ENCODE measurements at places on chromosomes 7 and 10.
A peak's percentile ranks its signal among the peaks of the same experiment; 100 is the strongest.

- DNase-seq, result no peak
These were observed 11.5 kb upstream of the UNCX start for GRCh38 chr7:1220977-1221745.

GRCh38 chr7:157177333-157177982 lies 38.7 kb downstream of the UBE3C start:
- no peak for DNase-seq

GRCh38 chr7:12518920-12519681 lies 51.4 kb upstream of the SCIN start:
- DNase-seq, result no peak

DNA sequence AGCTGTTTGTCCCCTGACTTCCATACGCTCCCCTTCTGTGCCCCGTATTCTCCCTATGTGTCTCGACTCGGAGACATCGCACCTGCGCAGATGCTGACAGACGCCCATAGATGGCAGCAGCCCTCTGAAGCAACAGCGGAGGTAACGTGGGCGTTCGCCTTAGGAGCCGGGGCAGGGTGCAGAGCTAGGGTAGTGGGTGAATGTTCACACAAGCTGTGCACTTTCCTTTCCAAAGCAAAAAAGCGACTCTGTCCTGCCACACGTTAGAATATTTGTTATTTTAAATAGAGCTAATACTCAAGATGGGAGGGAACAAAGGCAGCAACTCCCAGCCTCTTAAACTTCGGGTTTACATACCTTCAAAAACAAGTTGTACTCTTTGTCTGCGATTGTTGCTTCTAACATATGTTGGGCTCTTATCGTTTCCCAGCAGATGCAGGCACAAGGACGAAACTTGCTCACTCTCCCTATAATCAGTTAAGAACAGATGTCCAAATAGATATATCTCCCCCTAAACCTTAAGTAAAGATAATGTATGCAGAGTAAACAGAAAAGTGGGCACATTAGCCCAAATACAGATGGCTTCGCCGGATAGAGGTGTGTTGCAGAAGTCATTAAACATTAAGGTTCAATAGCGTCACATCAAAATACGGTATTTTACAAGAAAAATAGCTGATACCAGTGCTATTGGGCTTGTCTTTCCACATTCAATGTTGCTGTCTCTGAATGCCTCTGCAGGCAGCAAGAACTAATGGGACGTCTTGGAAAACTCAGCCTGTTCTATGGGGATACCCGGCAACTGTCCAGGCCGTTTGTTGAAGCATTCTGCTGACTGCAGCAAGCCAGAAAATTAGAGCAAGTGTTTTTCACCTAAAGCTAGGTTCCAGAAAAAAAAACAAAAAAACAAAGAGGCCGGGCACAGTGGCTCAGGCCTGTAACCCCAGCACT lies 340.3 kb upstream of the PRKCQ start:
- DNase-seq, result no peak

- no peak for DNase-seq
These were observed 23.2 kb downstream of the UNCX start for GRCh38 chr7:1255817-1256340.

- peak; percentile 40 for DNase-seq
These were observed 152.0 kb downstream of the SVIL start for GRCh38 chr10:29482591-29483431.

- peak; percentile 32 for DNase-seq
These were observed 11.7 kb downstream of the NOBOX start for GRCh38 chr7:144391823-144392255.

DNA sequence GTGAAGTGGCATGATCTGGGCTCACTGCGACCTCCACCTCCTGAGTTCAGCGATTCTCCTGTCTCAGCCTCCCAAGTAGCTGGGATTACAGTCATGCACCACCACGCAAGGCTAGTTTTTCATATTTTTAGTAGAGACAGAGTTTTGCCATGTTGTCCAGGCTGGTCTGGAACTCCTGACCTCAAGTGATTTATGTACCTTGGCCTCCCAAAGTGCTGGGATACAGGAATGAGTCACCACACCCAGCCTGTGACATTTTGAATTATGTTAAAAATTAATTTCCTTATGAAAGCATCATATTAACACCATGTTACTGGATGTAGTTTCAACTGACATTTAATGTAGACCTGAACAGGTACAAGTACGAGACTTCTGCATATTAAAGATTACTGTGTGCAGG lies 24.3 kb downstream of the ABCB4 start:
- no peak for DNase-seq

DNA sequence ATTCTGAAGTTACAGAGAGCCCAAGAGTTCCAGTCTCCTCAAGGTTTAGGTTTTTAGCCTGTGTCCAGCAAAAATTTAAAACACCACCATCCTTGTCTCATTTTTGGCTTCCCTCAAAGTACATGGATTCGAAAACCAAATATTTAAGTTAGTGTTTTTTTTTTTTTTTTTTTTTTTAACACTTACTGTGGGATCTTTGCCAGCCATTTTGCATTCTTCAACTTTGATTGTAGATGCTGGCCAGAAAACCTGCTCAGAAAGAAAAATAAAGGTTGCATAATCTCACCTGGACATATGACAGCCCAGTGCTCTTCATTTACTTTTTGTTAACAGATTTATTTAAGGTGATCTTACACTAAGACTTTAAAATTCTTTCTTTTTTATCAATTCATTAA lies 91.6 kb downstream of the SEMA3C start:
- no peak for DNase-seq

GRCh38 chr7:42315631-42316030 lies 78.6 kb upstream of the GLI3 start:
- no peak for DNase-seq

GRCh38 chr7:6545398-6546126 lies 5.7 kb downstream of the GRID2IP start:
- DNase-seq, result no peak

DNA sequence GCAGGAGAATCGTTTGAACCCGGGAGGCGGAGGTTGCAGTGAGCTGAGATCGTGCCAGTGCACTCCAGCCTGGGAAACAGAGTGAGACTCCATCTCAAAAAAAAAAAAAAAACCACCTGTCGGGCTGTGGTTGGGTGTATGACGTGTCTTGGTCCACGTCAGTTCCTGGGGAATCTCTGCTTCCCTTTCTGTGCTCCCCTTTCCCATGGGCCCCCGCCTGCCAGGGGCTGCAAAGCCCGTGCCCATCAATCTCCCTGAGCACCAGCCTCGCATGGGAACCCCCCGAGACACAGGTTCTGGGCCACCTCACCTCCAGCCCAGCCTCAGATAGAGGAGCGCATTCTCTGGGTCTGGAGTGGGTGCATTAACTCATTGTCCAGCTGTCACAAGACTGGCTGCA lies 2.3 kb upstream of the SH2B2 start:
- no peak for DNase-seq

DNA sequence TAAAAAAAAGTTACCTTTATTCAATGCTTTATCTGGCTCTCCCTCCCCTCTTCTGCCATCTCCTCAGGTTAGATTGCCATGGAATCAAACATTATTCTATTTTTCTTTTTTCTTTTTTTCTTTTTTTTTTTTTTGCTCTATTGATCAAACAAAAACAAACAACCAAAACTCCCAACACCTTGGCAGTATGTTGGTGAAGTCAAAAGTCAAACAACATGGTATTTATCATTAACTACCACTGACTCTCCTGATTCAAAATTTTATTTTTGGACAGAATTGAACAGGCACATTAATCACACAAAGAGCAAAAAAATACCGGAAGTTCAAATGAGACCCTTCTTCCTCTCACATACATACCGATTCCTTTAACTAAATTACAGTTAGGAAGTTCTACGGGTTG lies 6.4 kb downstream of the PON1 start:
- no peak for DNase-seq

- peak; percentile 76 for DNase-seq
These were observed 15.1 kb upstream of the ZNF273 start for GRCh38 chr7:64887756-64888508.

- DNase-seq, result no peak
These were observed 45.9 kb upstream of the BET1 start for GRCh38 chr7:94050046-94050445.

DNA sequence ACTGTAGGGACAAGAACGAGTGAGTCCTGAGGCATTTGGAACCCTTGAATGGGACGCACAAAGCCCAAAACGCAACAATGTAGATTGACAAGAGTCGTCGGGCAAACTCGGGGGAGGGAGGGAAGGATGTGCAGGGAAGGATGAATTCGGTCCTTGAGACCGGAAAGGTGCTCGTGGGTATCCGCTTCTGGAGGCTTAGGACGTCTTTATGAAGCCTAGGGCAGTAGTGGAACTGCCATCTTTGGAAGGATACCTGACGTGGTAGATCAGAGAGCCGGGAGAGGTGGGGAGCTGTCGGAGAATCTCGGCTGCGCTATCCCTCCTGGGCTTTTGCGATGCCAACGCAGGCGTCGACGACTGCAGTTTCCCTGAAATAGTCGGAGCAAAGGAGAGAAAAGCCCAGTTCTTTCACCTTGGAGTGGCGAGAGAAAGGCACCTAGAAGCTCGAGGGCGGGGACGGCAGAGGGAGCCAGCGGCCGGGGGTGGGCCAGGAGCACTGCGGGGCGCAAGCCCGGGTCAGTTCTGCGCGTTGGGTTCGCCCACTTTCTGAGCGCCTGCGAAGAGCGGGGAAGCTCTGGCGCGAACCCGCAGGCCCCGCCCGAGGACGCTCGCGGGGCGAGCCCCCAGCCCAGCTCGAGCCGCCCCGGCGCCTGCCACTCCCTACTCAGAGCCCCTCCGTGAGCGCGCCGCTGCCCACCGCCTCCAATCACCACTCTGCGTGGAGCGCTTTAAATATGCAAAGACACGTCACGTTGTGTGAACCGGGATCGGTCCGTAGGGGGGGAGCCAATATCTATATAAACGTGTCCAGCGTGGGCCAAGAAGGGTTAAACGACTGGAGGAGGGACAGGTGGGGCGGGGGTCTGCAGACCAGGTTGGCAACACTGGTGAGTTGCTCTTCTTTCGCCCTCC lies at the start of gene CYP26C1:
Gene CYP26C1 (plus strand): TSS at position 824 of the 912 bp plus-strand sequence. CDS start 466 bp downstream, outside the sequence.
- no peak for DNase-seq

DNA sequence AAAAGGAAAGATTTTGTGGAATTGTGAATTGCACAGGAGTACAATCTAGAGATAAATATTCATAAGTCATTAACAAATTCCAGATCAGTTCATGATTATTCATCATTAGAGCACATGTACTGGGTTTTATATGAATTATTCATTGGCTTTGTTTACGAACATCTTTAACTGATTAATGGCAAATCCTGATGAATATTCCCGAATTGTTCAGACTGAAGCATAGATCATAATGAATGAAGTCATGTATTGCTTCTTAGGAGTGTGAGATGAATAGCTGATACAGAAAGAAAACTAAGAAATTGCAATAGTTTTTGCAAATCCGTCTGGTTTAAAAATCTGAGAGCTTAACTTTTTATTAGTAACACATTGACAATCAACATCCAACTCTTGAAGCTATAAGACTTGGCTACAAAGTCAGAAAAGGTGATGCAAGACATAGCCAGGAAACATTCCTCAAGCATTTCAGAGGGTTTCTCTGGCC lies 183.6 kb upstream of the DGKB start:
- no peak for DNase-seq

DNA sequence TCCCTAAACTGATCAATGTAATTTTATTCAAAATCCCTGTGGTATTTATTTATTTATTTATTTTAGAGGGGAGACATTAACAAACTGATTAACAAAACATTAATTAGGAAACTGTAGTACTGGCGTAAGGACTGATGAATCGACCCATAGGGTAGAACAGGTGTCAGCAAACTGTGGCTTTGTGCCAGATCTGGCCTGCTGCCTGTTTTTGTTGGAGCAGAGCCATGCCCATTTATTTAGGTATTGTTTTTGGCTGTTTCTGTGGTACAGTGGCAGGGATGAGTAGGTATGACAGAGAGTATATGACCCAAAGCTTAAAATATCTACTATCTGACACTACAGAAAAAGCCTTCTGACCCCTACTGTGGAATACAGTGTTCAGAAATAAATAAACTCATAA lies 332.5 kb upstream of the ETV1 start:
- DNase-seq, result no peak

GRCh38 chr10:123860209-123860608 lies 31.4 kb downstream of the CPXM2 start:
- DNase-seq, result peak; percentile 40

- DNase-seq, result no peak
These were observed 125.4 kb downstream of the JAZF1 start for GRCh38 chr7:28055161-28055544.

GRCh38 chr7:26951407-26951950 lies 87.1 kb upstream of the SKAP2 start:
- no peak for DNase-seq

DNA sequence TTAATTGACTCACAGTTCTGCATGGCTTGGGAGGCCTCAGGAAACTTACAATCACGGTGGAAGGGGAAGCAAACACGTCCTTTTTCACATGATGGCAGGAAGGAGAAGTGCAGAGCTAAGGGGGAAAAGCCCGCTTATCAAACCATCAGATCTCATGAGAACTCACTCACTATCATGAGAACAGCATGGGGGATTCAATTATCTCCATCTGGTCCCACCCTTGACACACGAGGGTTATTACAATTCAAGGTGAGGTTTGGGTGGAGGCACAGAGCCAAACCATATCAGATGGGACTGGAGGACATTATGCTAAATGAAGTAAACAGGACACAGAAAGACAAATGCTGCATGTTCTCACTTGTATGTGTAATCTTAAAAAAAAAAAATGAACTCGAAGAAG lies 141.4 kb upstream of the HABP2 start:
- DNase-seq, result no peak

DNA sequence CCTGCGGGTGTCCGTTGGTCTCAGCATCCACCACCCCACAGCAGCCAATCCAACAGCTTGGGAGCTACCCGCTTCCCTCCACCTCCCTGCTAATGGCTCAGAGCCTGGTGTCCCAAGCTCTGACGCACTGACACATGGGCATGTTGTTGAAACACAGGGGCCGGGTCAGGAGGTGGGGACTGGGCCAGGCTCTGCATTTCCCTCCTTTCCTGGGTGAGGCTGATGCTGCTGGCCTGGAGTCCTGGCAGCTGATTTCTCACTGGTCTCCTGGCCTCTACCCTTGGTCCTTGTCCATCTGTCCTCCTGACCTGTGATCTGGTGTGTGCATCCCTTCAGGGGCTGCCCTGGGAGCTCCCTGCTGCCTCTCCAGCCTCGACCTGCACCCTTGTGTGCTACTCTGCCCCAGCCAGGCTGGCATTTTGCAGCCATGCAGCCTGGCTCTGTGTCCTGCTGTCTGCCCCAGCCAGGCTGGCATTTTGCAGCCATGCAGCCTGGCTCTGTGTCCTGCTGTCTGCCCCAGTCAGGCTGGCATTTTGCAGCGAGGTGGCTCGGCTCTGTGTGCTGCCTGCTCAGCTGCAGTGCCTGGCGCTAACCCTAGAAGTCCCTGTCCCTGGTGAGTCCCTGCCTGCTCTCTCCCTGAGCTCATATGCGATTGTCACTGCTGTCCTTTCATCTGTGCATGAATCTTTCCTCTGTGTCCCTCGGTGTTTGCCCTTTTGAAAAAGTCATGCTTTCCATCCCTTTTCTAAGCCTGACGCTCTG lies 14.0 kb downstream of the AMZ1 start:
- DNase-seq, result no peak

- no peak for DNase-seq
These were observed 60.0 kb downstream of the RAPGEF5 start for GRCh38 chr7:22296916-22297315.
